ENCODE measurements at places on chromosomes 12 and 14.

DNA sequence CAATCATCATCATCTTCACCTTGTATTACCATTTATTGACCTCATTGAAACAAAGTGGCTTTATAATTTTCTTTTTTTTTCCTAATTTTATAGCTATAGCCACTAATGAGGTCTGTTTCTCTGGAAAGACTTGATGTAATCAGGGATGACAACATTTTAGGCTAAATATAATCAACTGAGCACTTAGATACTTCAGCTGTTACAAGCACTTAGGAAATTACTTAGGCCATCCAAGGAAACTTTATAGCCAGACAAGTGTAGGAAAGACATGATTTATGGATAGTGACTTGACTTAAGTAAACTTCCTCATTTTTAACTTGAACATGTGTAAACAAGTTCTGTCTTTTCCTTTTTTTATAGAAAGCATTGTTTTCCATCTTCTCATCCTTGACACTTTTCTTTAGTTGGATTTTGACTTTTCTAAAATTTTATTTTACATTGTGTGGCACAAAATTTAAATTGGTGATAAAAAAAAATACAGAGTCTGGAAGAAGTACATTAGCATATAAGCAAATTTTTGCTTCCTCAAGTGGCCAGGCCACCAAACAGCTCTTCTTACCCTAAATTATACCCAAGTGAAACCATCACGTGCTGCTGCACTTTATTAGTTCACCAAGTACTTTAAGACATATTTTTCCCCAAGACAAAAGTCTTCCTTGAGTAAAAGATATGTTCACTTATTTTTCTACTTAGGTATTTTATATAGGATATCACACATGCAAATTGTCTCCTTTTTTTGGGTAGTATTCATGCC lies 15.1 kb downstream of the CPNE8 start:
- no peak for DNase-seq

DNA sequence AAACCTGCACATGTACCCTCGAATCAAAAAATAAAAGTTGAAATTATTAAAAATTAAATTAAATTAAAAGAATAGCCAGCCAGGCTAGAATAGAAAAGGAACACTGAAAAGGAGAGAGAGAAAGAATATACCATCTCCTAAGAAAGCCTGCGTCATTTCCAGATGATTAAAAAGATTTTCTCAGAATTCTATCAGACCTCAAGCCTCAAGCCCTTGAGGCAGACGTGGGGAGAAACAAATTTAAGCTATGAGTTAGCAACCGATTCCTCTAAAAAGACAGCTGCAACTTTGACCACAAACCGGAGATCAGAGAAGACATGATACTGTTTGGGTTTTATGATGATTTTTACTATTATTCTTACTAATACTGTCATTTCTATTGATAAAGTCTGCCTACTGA lies 138.3 kb downstream of the KSR2 start:
- no peak for DNase-seq

GRCh38 chr14:89317051-89317691 lies 99.9 kb downstream of the FOXN3 start:
- no peak for DNase-seq

- no peak for DNase-seq
These were observed 225.0 kb upstream of the GRIP1 start for GRCh38 chr12:66903782-66904396.

DNA sequence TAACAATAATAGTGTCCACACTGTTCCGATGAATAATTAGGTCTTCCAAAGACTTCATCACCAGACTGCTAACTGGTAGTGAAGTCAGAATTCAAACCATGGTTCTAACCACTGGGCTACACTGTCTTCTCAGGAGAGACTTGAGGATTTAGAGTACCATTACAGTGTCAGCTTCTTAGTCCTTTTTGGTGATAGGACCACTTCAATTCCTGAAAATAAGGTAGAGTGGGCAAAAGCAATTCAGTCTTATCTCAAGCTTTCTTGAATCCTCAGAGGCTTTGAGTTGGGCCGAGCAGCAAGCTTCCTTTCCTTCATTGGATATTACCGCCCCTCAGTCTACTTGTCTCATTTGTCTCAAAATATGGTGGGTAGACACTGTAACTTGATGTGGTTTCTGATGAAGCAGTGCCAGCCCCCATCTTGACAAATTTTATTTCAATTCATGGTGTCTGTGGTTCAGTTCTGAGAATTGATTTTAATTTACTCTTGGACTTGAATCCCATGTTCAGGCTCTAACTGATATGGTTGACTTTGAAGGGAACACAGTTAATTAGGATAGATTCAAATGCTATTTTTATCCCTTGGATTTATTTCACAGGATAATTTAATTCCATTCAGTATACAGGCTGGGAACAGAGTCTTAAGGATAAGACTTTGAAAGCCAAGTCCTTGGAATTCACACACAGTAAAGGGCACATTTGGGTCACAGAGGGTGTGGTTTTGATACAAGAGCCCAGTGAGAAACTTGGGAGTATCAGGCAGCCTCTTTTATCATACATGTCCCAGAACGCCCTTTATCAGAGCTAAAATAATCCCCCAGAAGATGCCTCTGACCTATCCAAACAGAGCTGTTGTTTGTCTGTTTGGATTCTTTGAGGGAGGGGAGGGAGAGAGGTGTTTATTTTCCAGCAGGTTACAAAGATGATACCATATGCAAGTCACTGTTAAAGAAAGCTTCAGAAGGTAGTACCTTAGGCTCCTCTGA lies 167.3 kb downstream of the PRKCH start:
- no peak for DNase-seq

DNA sequence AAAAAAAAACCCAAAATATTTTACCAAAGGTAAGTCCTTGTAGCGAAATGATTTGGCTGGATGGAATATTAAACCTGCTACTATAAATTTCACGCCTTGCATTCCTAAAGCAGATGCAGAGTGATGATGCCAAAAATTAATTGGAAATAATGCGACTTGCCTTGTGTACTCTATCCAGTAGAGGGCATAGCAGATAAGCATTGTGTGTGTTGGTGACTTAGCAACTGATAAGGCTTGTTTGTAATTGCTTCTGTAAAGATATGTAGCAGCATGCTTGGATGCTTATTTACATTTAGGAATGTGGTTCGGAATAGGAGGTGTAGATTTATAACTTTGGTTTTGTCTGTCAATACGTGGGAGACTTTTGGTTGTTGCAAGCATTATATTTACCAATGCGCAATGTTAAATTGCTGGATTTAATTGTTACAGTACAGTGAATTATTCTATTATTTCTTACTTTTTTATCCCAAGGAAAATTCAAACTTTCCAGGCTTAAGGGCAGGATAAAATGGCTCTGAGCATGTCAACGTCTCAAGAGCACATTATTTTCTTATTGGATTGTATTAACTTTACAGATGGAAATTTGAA lies 80.5 kb downstream of the TMEM260 start:
- DNase-seq, result no peak
